SIG-M5 (cell line): ENCODE measurements at places on chromosomes 1 and 21.

- no peak for DNase-seq
These were observed 129.7 kb downstream of the DUSP10 start for GRCh38 chr1:221612047-221612777.

GRCh38 chr1:243882276-243882675 is 32.2 kb upstream of the AKT3 start:
- no peak for DNase-seq

DNA sequence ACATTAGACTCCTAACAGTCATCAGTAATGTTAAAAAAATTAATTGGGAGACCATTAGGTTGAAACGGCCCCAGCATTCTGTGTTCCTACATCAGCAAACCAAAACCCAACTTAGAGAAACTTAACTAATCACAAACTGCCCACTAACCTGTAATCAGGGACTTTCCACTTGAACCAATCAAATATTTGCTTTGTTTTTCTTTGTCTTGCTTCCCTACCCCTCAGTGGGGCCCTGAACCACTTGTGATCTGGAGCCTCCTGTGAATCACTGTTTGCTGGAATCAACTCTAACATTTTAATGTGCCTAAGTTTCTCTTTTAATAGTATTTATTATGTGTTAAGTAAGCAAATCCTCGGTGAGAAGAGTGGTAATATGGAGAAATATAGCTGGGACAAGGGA is 64.0 kb downstream of the ABCA4 start:
- DNase-seq, result no peak

DNA sequence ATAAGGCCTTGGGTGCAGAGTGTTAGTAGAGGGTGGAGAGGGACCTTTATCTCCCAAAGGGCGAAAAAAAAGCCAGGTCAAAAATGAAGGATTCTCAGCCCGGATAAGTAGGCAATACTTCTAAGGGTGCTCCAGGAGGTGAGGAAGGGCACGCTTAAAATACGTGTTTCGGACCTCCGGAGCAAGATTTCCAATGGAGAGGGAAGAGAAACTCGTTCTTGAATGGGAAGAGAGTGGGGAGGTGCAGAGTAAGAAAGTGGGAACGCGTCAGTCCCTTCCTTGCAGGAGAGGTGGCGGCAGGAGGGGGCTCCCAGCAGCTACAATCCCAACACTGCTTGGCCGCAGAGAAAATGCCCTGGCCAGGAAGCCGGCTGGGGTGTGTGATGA is 581 bp downstream of the EFCAB14 start:
- DNase-seq, result no peak

GRCh38 chr1:23210351-23210785 is 6.9 kb downstream of the HTR1D start:
- no peak for DNase-seq
